Activated CD8-positive, alpha-beta T cell treated with anti-CD3 and anti-CD28 coated beads for 36 hours (primary cell): ENCODE measurements at places on chromosomes 16 and 17.
A peak's percentile ranks its signal among the peaks of the same experiment; 100 is the strongest.

DNA sequence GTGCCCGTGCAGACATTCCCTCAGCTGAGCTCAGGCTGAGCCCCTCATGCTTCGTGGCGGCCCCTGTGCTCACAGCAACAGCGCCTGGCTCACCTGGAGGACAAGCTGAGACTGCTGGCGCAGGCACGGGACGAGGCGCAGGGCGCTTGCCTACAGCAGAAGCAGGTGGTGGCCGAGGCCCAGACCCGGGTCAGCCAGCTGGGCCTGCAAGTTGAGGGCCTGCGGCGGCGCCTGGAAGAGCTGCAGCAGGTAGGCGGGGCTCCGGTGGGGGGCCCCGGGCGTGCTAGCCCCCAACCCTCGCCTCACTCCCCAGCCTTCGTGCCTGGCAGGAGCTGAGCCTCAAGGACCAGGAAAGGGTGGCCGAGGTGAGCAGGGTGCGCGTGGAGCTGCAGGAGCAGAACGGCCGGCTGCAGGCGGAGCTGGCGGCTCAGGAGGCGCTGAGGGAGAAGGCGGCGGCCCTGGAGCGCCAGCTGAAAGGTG is 1.4 kb upstream of the RAC3 start:
- DNase-seq, result no peak

- DNase-seq, result no peak
Observed at GRCh38 chr17:39600997-39601597, 6.6 kb downstream of the NEUROD2 start.

GRCh38 chr16:63066552-63066951 is 1030.3 kb upstream of the CDH8 start:
- DNase-seq, result no peak

GRCh38 chr17:49132699-49133364 is at the start of gene B4GALNT2:
Gene B4GALNT2 (plus strand): TSS chr17:49132769. CDS start chr17:49132793, 24 bp downstream.
- DNase-seq, result peak; percentile 27

DNA sequence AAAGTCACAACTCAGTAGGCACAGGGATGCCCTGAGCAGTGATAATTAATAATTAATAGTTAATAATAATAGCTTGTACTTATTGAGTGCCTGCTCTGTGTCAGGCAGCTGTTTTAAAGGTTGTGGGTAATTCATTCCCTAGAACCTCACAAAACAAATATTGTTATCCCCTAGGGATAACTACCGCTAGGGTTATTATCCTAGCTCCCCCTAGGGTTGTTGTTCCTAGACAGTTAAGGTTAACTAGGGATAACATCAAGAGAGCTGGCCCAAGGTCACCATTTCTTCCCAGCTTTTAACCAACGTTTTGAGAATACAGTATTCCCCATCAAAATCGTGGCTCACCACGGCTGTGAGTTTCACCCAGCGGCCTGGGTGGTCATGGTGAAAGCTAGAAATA is 180.1 kb downstream of the PRKCB start:
- DNase-seq, result no peak

GRCh38 chr17:13244513-13244912 is 226.7 kb upstream of the ELAC2 start:
- DNase-seq, result no peak

GRCh38 chr17:78142119-78142861 is 3.9 kb upstream of the C17orf99 start:
- peak; percentile 22 for DNase-seq

DNA sequence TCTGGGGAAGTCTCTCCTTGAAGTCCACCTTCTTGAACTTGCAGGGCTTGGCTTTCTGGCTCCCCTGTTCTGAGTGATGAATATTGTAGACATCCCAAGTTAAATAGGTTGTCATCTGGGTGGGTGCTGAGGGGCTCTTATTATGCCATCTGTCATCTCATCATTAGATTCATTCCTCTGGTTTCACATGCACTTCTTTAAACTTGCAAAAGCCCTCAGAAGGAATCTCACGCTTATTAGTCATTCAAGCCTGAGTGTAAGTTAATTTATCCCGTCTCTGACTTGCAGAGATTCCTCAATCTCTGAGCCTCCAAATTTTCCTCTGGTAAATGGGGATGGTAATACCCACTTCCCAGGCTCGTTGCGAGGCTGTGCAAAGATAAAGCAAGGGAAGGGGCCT is 5.7 kb downstream of the MGAT5B start:
- DNase-seq, result no peak

GRCh38 chr17:8628609-8629169 is 1.8 kb downstream of the MYH10 start:
- DNase-seq, result no peak

DNA sequence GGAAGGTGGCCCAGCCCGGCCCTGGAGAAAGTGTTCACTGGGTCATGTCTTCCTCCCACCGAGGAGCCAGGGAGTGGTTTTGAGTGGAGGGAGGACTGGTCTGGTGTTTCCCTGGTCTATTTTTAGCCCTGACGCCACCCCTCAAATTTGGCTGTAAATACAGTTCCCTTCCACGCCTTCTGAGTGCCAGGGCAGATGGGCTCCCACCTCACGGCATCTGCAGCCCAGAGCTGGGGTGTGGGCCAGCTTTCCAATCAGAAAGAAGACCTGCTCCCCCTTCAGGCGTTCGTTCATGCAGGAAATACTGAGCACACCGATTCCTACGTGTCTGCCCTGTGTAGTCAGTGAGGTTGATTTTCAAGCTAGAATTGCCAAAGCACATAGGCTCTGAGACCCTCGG is 53.7 kb downstream of the SNX20 start:
- peak; percentile 75 for DNase-seq

- no peak for DNase-seq
Observed at GRCh38 chr16:71264299-71264698, 24.9 kb downstream of the CMTR2 start.

DNA sequence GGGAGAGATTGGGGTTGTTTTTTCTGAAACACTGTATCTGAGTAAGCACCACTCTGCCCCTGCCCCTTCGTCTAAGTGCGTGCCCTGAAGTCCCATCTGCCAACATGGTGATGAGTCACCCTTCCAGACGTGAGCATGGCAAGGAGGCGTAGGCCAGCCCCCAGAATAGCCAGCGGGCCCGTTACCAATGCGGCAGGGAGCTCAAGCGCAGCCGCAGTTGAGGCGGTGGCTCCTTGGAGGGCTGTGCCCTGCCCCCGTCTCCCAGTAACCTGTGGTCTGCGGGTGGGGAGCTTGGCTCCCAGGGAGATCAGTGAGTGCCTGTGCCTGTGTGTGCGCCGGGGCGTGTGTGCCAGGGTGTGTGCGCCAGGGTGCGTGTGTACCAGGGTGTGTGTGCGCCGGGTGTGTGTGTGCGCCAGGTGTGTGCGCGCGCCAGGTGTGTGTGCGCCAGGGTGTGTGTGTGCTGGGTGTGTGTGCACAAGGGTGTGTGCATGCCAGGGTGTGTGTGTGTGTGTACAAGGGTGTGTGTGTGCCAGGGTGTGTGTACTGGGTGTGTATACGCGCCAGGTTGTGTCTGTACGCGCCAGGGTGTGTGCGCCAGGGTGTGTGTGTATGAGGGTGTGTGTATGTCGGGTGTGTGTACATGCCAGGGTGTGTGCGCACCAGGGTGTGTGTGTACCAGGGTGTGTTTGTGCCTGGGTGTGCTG is 98.6 kb upstream of the CHMP6 start:
- DNase-seq, result peak; percentile 73

- no peak for DNase-seq
Observed at GRCh38 chr17:41619036-41619926, 5.1 kb downstream of the KRT17 start.

DNA sequence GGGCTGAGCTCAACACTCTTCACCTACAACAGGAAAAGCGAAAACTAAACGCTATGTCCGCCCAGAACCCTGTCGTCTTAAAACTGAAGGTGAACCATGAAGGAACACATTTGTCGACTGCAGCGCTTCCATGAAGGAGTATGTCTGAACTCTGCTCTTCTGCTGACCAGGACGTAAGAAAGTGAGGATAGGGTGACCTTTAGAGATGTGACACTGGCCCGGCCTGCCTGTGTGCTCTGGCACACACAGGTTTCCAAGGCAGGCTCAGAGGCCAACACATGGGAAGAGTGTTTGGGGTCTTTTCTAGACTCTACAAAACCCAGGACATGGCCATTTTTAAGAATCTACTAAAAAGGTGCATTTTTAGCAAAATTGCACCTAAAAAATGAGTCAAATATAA is 21.1 kb downstream of the MARF1 start:
- no peak for DNase-seq

- DNase-seq, result no peak
Observed at GRCh38 chr17:70144260-70144846, 25.0 kb upstream of the KCNJ2 start.

DNA sequence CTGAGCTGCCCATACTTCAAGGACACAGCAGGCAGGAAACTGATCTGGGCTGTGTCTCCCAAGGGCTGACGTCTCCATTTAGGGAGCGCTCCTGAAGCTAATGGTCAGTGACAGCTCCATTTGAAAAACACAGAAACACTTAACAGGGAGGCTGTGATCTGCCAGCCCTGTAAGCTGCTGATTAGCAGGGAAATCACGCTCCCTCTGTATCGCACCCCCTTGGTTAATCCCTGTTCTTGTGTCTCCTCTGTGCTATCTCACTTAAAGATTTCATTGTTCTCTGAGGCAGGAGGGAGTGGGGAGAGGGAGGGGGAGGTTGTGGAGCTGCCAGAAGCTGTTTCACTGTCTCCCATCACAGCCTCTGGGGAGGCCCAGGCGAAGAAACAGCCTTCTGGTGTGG is 47.4 kb upstream of the CACNG3 start:
- no peak for DNase-seq

GRCh38 chr17:71460943-71461342 is 659.9 kb upstream of the SOX9 start:
- DNase-seq, result peak; percentile 9

DNA sequence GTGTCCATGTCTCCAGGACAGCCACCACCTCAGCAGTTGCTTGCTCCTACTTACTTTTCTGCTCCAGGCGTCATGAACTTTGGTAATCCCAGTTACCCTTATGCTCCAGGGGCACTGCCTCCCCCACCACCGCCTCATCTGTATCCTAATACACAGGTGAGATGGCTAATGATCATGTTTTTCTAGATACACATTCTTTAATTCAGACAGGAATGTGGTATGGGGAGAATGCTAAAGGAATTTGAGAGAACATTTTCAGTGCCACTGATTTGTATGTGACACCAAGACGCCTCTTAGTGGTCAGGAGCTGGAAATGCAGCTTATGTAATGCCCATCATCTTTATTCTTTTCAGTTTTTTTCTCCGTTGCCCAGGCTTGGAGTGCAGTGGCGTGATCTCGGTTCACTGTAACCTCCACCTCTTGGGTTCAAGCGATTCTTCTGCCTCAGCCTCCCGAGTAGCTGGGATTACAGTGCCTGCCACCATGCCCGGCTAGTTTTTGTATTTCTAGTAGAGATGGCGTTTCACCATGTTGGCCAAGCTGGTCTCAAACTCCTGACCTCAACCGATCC is 8.9 kb upstream of the RAPGEFL1 start:
- peak; percentile 50 for DNase-seq

- DNase-seq, result no peak
Observed at GRCh38 chr16:86129541-86129940, 230.6 kb downstream of the IRF8 start.

DNA sequence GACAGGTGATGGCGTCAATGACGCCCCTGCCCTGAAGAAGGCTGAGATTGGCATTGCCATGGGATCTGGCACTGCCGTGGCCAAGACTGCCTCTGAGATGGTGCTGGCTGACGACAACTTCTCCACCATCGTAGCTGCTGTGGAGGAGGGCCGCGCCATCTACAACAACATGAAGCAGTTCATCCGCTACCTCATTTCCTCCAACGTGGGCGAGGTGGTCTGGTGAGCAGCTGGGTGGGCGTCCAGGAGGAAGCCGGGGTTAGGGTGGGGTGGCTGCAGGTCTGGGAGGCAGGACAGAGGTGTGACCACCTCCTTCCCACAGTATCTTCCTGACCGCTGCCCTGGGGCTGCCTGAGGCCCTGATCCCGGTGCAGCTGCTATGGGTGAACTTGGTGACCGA is 23.2 kb downstream of the RABEP2 start:
- peak; percentile 33 for DNase-seq

DNA sequence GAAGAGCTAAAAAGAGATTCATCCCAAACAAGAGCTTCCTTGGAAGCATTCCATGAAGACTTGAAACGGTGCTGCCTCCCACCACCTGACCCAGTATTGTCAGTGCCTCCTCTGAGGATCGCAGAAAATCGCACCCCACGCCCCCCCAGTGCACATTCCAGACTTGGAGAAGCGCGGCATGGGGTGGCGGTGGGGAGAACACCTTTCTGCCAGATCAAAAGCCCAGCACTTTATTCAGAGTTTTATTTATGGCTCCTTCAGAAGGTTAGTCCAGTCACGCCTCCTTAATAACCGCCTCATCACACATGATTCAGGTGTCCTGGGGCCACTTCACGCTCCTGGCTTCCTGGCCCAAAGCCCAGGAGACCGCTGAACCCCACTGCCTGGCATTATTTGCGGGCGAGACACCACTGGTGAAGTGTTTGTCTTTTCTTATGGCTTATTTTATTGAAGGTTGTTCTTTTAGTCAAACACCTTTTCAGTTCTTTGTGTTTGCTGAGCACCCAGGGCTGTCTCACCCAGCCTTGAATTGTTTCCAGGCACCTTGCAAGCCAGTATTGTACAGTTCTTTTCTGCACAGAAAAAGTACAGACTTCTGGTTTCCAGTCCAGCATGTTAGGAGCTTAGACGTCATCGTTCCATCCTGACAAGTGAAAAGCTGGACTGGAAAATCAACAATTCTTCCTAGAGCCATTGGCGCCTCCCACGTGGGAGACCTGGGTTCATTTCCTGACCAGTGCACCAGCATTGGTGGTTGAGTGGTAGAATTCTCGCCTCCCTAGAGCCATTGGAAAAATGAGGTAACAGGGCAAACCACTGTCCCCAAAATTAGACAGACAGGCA is 79.6 kb upstream of the CACNG5 start:
- DNase-seq, result no peak

- no peak for DNase-seq
Observed at GRCh38 chr17:2179615-2180295, 123.8 kb downstream of the SMG6 start.

DNA sequence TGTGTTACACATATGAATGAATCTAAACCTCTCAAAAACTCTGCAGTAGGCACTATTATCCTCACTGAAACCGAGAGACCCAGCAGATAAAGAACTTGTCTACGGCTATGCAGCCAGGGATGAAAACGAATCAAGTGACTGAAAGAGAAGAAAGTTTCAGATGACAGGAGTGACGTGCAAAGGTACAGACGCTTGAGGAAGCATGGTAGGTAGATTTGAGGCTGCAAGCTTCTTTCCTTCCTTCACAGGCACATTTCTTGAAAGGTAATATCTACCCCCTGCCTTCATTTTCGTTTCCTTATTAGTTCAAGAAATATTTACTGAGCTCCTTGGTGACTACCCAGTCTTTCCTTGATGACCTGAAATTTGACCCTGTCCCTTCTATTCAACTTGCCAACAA is 211.5 kb upstream of the AXIN2 start:
- no peak for DNase-seq

DNA sequence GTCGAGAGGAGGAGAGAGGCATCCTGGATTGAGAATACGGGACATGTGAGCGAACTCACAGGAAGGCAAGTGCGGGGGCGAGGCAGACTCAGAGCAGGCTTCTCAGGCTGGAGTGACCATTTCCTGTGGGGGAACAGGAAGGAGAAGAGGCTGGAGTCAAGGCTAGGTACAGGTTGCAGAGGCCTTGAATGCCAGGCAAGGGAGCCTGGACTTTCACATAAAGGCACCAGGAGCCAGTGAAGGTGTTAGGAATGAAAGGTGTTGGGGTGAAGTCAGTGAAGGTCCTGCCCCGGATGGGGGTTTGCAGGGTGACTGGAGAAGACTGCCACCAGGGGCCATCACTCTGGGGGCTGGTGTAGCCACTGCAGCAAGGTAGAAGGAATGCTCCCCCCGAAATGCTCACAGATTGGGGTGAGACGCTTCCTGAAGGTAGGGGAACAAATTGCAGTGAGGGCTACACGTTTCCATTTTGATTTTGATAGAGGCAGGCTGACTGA is 5.3 kb upstream of the GPRC5C start:
- DNase-seq, result no peak
